ENCODE measurements at places on chromosomes 6 and 20. TPM values are rescaled to one million over a fixed set of nuclear protein-coding genes. Genes with fewer than 3 reads are reported as not detected.
A peak's percentile ranks its signal among the peaks of the same experiment; 100 is the strongest.

HLA-G gene
- total RNA-seq: not detected

ARMH2 gene
- not detected for total RNA-seq

PRL gene
- not detected for total RNA-seq

ADAM33 gene
- total RNA-seq: 29.0 TPM

ANGPT4 gene
- total RNA-seq: 0.66 TPM

GTF2H4 gene
- total RNA-seq: 27.2 TPM

DNA sequence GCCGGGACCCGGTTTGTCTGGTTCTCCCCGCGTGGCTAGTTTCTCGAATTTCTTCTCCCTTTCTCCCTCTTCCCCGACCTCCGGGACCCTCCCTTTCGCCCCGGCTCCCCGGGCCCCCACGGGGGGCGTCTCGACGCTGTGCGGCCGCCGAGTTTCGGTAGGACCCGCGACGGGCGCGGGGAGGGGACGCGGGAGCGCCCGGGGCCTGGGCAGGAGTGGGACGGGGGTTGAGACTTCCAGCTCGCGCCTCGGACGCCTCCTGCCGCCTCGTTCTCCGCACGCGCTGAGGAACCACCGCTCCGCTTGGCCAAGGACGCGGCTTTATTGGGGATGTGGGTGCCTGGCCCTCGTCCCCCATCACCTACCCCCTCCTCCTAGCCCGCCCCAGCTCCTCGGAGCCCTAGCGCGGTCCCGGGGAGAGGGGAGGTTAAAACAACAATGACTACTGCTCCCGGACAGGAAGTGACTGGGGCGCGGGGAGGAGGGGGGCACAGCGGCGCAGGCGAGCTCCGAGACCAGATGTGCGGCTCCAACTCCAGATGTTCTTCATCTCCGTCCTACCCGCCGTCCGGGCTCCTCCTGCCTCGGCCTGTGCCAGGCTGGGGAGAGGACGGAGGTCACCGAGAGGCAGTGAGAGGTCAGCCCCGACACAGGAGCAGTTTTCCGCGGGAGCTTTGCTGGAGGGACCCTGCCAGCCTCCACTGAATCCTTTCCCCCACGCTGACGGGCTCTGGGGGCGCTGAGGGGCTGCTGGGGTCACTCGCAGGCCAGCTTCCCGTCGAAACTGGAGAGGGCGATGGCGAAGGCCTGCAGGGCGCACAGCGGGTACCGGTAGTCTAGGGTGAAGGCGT lies 917 bp upstream of the TEAD3 start:
- H3K4me1 ChIP-seq: peaks cover 33% of the 10 kb centered on the region
- H3K27ac ChIP-seq: peak overlapping the region; percentile 89

- no peaks in the 10 kb centered on the region for H3K27me3 ChIP-seq
- no peak overlapping the region for H3K4me3 ChIP-seq
- no peaks in the 10 kb centered on the region for H3K36me3 ChIP-seq
Observed at GRCh38 chr6:134233180-134233955, 84.5 kb downstream of the SGK1 start.

DNA sequence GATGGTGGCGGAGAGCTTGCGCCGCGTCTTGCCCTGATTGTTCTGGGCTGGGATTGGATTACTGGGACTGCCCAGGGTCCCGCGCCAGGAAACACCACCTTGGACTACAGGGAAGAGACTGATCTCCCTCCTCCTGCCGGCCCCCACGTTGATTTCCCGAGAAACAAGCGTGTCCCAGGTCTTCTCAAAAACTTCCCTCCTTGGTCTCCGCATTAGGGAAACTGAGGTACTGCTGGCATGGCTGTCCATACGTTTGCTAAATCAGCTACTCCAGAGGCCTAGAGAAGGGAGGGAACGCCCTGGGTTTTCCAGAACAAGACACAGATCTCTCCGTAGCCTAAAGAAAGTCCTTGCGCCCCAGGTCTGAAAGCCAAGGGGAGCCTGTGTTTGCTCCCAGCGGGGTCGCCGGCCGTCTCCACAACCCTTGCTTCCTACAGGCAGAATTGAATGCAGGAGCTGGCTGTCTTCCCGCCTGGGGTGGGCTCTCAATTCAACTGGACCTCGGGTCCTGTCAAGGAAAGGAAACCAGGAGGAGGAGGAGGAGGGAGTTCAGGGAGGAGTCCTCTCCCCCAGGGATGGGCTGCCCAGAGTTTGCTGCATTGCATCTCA lies 29.2 kb downstream of the TFAP2A start:
- no peak for DNase-seq
- no peaks in the 10 kb centered on the region for H3K27me3 ChIP-seq
- H3K4me3 ChIP-seq: no peak overlapping the region
- H3K27ac ChIP-seq: no peak overlapping the region

GRCh38 chr6:22883061-22883717 lies 313.8 kb downstream of the HDGFL1 start:
- H3K27ac ChIP-seq: no peak overlapping the region
- DNase-seq: no peak
- no peaks in the 10 kb centered on the region for H3K27me3 ChIP-seq
- no peaks in the 10 kb centered on the region for H3K36me3 ChIP-seq
- no peaks in the 10 kb centered on the region for H3K4me1 ChIP-seq

DNA sequence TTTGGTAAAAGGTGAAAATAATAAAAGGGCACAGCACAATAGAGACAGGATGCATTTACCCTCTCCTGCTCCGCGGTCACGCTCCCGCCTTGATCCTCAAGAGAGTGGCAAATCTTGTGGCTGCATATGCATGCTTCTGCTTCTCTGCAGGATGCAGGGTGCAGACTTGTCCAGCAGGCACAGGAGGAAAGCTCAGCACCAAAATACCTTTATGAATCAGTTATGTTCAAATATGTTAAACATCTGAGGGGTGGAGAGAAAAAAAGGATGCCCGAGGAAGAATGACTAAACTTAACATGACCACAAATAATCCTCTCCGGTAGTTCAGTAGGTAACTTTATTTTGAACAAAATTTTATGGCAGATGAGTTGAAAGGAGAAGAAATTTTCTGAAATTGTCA lies 366.1 kb upstream of the SOX4 start:
- no peak overlapping the region for H3K27ac ChIP-seq
- H3K4me3 ChIP-seq: no peak overlapping the region
- H3K4me1 ChIP-seq: no peaks in the 10 kb centered on the region
- no peaks in the 10 kb centered on the region for H3K36me3 ChIP-seq
- no peak for DNase-seq
- H3K27me3 ChIP-seq: no peaks in the 10 kb centered on the region

GRCh38 chr20:31704225-31705119 lies 18.2 kb downstream of the BCL2L1 start:
- peak; percentile 93 for DNase-seq
- H3K27ac ChIP-seq: peak overlapping the region; percentile 95

DNA sequence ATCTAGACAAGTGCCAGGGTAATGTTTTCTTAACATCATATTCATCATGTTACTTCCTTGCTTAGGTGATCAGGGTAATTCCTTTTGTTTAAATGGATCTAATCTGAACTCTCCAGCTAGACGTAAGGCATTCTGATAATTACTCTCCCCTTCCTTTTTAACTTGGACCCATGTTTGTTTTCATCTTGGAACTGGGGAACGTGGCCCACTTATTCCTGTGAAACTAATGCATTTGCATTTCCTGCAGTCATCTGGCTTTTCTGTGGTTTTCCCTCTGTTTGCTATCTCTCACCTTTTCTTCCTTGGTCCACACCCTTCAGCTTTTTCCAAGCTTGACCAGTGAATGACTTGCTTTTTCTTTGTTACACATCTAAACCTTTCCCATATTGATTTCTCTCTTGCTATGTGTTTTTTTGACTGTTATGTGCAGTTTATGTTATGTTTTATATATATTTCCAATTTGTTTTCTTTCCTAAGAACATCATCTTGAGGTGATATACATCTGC lies 33.3 kb downstream of the SLX4IP start:
- H3K4me1 ChIP-seq: peaks cover 3% of the 10 kb centered on the region
- H3K27me3 ChIP-seq: no peaks in the 10 kb centered on the region
- H3K36me3 ChIP-seq: no peaks in the 10 kb centered on the region
- H3K27ac ChIP-seq: no peak overlapping the region
- no peak overlapping the region for H3K4me3 ChIP-seq
- DNase-seq: no peak

GRCh38 chr20:8438748-8439147 lies 306.7 kb downstream of the PLCB1 start:
- H3K4me1 ChIP-seq: no peaks in the 10 kb centered on the region
- no peak overlapping the region for H3K27ac ChIP-seq
- H3K4me3 ChIP-seq: no peak overlapping the region

DNA sequence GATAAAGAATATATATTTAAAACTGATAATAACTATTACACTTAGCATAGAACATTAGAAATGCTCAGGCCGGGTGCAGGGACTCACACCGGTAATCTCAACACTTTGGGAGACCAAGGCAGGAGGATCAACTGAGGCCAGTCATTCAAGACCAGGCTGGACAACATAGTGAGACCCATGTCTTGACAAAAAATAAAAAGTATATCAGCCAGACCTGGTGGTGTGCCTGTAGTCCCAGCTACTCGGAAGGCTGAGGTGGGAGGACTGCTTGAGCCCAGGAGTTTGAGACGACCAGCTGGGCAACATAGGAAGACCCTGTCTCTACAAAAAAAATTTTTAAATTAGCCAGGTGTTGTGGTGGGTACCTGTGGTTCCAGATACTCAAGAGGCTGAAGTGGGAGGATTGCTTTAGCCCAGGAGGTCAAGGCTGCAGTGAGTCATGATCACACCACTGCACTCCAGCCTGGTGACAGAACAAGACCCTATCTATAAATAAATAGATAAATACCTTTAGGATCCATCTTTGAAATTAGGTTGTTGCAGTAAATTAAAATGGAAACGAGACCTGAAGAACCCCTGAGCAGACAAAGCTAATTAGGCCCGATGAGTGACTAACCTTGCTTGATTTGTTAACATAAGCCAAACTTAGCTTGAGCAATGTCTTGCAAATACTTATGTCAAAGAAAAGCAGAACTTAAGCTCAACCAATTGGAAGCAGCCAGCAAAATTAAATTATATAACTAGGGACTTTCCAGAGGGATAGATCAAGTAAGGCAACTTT lies 75.8 kb upstream of the E2F3 start:
- DNase-seq: no peak
- H3K27me3 ChIP-seq: no peaks in the 10 kb centered on the region
- no peaks in the 10 kb centered on the region for H3K36me3 ChIP-seq
- H3K4me3 ChIP-seq: no peak overlapping the region
- H3K4me1 ChIP-seq: no peaks in the 10 kb centered on the region

- no peak for DNase-seq
- no peaks in the 10 kb centered on the region for H3K4me1 ChIP-seq
- H3K27ac ChIP-seq: no peak overlapping the region
- no peaks in the 10 kb centered on the region for H3K36me3 ChIP-seq
- no peaks in the 10 kb centered on the region for H3K27me3 ChIP-seq
- no peak overlapping the region for H3K4me3 ChIP-seq
Observed at GRCh38 chr20:61419501-61419900, 167.4 kb downstream of the CDH4 start.

DNA sequence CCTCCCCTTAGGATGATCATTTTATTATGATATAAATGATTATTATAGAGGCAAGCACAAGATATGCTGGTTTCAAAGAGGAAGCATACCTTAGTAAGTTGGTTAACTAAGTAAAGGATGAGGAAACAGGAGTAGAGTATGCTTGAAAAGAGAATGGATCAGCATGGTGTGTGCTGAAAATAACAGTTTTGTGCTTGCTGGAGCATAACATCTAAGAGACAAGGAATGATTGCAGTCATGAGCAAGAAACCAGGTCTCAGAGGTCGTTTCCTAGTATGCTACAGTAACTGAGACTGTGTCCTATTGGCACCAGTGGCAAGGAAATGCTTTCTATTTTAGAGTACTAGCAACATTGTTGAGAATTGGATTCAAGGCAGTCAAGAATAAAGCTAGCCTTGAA lies 34.1 kb downstream of the CDC40 start:
- peaks cover 43% of the 10 kb centered on the region for H3K36me3 ChIP-seq
- no peak overlapping the region for H3K27ac ChIP-seq
- DNase-seq: no peak

- no peaks in the 10 kb centered on the region for H3K4me1 ChIP-seq
- no peak for DNase-seq
- H3K27me3 ChIP-seq: no peaks in the 10 kb centered on the region
- no peak overlapping the region for H3K27ac ChIP-seq
Observed at GRCh38 chr6:45961125-45961524, 54.5 kb downstream of the CLIC5 start.

GRCh38 chr20:11249683-11250082 lies 575.9 kb upstream of the JAG1 start:
- H3K36me3 ChIP-seq: no peaks in the 10 kb centered on the region
- H3K27ac ChIP-seq: no peak overlapping the region
- DNase-seq: no peak
- H3K4me1 ChIP-seq: no peaks in the 10 kb centered on the region
- H3K27me3 ChIP-seq: no peaks in the 10 kb centered on the region
